ENCODE measurements at places on chromosomes 6 and 20.

DNA sequence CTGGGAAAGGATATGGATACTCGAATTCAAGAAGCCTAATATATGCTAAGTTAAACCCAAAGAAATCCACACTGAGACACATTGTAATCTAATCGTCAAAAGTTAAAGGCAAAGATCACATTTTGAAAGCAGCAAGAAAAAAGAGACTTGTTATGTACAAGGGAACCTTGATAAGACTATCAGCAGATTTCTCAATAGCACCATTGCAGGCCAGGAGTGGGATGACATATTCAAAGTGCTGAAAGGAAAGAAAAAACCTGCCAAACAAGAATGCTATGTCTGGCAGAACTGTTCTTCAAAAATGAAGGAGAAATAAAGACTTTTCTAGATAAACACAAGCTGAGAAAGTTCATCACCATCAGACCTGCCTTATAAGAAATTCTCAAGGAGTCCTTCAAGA is 75.2 kb downstream of the COL21A1 start:
- no peak for DNase-seq

GRCh38 chr6:170404697-170405096 is 98.1 kb downstream of the FAM120B start:
- no peak for DNase-seq

DNA sequence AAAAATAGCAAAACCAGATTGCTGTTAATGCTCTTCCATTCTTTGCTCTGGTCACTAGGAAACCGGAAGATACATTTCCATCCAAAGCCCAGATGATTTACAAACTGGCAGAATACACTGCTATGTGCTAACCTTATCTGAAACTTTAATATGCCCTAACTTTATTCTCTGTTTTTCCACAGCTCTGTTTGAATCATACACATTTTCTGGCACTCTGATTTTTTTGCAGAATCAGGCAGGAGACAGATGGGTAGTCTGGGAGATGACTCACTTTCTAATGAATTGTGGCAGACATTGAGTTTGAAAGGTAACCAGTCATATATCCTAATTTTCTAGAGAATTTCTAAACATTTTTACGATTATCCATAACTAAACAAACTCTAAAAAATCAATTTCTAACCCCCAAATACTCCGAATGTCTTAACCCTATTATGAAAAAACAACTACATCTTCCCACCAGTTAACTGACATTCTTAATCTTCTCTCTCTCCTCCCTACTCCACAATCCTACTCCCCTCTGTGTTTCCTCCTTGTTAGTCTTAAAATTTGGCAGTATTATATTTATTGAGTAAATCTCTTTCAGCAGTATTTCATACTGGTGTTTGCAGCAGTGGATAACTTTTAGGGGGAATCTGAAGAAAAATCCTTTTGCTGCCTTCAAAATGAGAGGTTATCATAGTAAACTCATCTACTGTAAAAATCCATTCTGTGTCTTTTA is 63.5 kb downstream of the MAN1A1 start:
- no peak for DNase-seq

GRCh38 chr6:150406948-150407347 is 38.1 kb downstream of the IYD start:
- DNase-seq: no peak

GRCh38 chr6:138492113-138492512 is 7.2 kb downstream of the NHSL1 start:
- no peak for DNase-seq

DNA sequence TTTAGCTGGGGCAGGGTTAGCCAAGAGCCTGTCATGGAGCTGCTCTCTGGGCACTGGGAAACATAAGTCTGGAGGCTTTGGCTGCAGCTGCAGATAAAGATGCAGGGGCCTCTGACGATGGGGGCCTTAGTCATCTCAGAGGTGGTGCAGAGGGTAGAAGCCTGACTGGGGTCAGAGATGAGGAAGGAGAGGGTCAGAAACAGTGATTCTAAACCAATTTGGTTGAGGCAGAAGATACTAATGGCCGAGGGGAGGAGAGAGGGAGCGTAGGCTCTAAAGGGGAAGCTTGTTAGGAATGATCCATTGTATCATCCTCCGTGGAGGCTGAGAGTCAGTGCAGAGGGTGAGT is 33.8 kb downstream of the PLEKHG1 start:
- no peak for DNase-seq

DNA sequence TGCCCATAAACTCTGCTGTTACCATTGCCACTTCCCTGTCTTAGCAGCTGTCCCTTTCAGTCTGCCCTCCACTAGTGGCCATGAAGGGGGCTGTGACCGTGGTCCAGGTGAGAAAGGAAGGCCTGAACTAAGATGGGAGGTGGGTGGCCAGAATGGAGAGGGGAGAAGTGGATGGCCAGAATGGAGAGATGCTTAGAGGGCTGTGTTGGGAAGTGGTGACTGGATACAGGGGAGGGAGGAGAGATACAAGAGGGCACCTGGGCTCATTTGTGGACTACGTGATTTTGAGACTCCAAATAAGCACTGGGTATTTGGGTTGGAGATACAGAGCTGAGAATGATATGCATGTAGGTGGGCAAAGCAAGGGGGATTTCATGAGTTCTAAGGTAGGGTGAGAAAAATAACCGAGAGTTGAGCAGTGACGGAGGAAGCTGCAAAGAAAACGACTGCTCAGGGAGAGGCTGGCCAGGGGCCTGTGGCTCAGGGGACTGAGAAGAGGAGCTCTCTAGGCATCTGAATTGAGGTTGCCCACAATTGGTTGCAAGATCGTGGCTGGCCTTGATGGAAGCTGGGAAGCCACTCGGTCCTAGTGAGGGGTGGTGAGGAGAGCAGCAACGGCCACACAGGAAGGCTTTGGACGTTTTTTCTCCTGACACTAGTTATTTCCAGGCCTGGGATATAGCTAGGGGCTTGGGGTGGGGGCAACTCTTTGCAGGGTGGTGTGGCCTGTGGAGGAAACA is 36.9 kb downstream of the PANK2 start:
- DNase-seq: no peak

DNA sequence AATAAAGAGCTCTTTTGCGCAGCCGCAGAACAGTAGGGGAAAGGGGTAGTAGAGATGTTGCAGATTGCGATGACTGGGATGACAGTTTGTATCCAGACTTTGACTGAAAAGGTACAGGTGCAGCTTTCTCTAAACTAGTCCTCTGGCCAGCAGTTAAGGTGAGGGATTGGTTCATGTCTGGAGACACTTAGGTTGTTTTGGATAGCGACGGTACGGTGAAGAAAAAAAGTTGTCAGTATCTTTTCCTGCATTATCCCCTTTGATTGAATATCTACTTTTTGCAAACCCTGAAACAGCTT is 537 bp downstream of the PRR3 start:
- DNase-seq: no peak

- DNase-seq: peak; percentile 92
These were observed 282.1 kb downstream of the UST start for GRCh38 chr6:149028767-149029405.

DNA sequence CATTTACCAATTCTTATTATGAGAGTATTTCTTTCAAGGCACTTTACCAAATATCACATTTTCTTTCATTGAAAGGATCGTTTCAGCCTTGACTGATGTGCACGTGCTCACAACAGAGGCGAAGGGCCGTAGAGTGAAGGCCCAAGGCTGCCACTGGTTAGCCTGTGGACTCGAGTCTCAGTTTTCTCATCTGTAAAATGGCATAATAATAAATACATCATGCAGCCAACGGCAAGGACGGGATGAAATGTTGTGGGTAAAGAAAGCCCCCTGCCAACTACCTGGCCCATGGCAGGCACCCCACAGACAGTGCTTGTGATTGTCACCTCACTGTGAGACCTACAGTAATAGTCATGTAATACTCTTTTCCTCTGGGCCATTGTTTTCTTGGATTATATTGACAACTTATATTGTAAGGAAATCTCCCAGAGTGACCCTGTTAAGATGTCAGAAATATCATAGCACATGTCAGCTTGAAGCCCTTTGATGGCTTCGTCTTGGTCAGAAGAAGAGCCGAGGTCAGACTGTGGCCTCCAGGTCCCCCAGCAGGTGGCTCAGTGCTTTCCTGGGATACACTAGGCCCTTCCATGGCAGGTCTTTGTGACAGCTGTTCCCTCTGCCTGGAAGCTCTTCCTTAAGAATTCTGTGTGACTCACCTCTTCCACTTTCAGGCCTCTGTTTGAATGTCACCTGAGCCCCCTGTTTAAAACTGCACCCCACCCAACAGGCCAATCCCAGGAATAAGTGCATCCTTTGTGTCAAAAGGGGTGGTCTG is 36.3 kb downstream of the FAM50B start:
- no peak for DNase-seq

DNA sequence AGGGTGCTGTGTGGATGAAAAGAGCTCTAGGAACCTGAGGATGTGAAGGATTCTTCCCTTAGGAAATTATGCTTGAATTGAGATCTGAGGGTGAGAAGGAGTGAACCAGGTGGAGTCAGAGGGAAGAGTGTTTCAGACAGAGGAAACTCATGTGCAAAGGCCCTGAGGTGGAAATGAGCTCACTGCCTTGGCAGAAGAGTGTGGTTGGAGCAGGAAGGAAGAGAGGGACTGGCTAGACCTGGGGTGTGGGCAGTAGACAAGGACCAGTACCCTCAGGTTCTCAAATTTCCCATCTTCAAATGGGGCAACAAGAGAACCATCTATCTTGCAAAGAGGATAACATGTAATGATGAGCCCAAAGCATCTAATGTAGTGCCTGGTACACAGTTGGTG is 24.0 kb upstream of the GTSF1L start:
- DNase-seq: no peak

- no peak for DNase-seq
These were observed 13.9 kb upstream of the VAPB start for GRCh38 chr20:58374906-58375758.

GRCh38 chr20:37573626-37574198 is 46.0 kb upstream of the BLCAP start:
- no peak for DNase-seq

- no peak for DNase-seq
These were observed 207.5 kb downstream of the ASCC3 start for GRCh38 chr6:100673641-100674040.

DNA sequence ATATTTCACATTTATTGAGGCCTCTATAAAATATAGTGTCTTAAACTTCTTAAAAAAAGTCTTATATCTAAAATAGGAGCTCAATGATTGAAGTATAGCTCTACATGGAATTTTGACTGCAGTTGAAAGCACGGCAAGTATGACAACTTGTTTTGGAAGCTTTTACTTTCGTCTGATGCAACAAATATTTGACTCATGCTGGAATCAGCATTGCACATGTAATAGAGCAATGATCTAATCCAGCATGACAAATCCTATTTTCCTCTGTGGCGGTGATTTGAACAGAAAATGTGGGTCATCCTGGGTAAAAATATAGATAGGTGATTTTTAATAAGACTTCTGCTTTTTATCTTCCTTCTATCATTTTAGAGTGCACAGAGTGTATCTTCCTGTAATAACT is 111.6 kb downstream of the TINAG start:
- DNase-seq: no peak

DNA sequence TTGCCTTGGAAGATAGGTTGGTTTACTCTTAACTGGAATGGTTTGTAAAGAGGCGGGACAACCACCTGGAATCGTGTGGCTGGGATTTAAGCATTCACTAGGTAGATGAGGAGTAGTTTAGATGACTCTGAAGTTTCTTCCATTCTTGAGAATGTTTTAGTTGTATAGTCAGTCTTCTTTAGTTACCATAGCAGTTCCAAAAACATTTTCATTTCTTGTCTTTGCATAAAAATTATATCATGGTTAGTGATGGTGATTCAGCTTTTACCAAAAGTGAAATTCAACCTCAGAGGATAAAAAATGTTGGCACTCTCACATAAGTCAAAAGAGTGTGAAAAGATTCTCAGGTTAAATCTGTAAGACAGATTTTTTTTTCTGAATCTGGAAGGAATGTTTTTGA is 70.3 kb downstream of the SMAP1 start:
- DNase-seq: no peak

- no peak for DNase-seq
These were observed 104.5 kb downstream of the ADAT2 start for GRCh38 chr6:143346004-143346403.

DNA sequence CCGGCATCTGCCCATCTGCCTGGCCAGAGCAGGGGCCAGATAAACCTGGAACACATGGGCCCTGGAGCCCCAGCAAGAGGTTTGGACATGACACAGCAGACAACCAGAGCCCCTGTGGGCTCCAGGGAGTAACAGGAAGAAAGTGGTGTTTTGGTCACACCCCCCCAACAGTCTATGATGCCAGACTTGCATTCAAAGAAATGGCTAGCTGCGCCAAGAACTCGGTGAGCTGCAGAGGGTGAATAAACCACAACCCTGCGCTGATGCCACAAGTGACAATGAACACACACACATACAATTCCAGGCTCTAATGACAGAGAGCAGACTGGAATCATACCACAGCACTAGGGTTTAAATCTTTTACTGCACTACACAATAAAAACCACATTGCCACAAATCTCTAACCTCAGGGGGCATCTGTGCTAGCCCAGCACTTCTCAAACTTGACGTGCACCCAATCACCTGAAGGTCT is 34.0 kb downstream of the TRERF1 start:
- DNase-seq: no peak

- no peak for DNase-seq
These were observed 16.3 kb downstream of the CCDC167 start for GRCh38 chr6:37483252-37483901.

DNA sequence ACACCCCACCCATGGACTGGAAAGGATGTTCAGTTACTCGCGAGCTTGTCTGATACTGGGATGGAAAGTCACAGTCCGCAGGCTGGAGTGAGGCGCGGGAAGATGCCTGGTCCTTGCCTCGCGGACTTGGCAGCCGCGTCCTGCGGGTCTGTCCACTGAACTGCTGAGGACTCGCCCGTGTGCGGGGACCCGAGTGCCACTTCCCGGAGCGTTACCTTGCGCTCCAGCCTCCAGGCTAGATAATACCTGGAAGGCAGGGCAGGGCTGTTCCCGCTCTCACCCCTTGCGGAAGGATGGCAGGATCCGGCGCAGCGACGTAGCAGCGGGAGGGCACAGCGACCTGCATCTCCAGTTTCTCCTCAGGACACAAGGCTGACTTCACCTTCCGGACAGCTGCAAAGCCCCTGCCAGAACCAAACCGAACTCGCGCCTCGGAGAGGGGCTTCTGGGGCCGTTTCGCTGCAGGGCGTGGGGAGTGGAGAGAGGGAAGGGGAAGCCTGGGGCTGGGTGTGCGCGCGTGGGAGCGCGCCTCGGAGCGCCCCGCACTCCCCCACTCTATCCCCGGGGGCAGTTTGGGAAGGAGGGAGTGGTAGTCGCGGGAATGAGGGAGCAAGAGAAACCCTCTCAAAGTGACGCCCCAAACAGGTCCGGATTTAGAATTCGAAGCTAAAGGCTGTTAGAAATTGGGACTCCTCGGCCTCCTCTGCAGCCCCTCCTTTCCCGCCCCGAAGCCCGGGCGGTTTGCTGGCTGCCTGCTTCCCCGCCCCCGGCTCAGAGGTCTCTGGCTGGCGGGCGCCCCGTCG is at the start of gene KCNQ5:
KCNQ5 (plus strand) TSS at position 774 of the 803 bp plus-strand sequence.
- no peak for DNase-seq

GRCh38 chr6:31763619-31763940 is 1.1 kb downstream of the SAPCD1 start:
- DNase-seq: no peak

GRCh38 chr20:41696428-41696827 is 78.3 kb upstream of the CHD6 start:
- DNase-seq: no peak

All from GM12864 (cell line).